ENCODE measurements at places on chromosomes 12 and 14.

GRCh38 chr12:6200256-6201212 lies at the start of gene CD9:
Gene CD9 (plus strand): TSS chr12:6200400. CDS start chr12:6200500, 100 bp downstream.
- peak; percentile 62 for DNase-seq

DNA sequence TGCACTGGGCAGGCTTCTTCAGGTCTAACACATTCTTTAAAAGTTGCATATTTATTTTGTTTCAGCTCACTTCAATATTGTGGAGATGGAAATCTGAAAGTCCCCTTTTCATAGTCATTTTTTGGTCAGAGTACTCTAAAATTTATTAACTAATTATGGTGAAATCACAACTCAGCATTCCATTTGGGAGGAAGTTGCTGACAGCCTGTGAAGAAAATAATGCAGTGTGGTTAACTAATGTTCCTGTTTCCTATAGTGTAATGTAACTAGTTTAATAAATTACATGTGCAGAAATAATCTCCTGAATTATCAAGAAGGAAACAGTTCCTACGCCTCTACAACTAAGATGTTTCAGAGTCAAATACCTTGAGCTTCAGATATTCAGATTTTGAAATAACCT lies 17.1 kb downstream of the LRFN5 start:
- no peak for DNase-seq

DNA sequence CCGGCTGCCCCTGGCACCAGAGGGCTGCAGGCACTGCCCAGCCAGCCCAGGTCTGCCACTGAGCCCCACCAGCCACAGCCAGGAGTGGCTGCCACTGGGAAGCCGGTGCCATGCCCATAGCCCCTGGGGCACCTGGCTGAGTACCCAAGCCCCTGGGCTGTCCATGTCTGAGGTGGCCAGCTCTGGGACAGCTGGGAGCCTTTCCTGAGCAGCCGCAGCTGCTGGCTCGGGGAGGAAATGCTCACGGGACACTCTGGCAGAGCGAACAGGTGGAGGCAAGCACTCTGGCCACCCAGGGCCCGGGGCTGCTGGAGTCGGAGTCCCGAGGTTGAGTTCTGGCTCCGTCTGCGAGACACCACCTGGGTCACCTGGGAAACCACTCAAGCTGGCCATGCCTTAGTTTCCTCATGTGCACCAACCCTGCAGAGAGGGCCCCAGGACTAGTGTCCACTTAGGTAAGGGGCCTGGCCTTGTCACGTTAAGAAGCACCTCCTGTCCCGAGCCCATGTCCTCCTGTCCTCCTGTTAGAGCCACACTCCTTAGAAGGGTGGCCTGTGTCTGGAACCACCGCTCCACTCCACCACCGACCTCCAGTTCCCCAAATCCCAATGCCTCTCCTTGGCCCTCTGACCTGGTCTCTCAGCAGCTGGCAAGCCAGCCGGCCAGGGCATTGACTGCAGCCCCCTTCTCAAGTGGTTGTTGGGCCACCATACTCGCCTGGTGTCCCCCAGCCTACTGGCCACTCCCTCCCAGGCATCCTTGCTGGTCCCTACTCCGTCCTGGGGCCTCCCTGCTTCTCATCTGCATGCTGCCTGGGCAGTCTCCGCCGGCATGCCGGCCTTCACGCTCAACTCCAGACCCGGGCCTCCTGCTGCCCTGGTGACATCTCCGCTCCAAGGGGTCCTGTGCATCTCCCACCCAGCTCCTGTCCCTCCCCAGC lies 45.3 kb downstream of the BEGAIN start:
- DNase-seq: no peak

GRCh38 chr12:56988207-56988739 lies 18.1 kb downstream of the ZBTB39 start:
- DNase-seq: no peak

- DNase-seq: no peak
Measured at GRCh38 chr14:100212476-100213333, 26.2 kb upstream of the YY1 start.

- DNase-seq: no peak
Measured at GRCh38 chr12:96513681-96514080, 24.3 kb downstream of the CFAP54 start.

DNA sequence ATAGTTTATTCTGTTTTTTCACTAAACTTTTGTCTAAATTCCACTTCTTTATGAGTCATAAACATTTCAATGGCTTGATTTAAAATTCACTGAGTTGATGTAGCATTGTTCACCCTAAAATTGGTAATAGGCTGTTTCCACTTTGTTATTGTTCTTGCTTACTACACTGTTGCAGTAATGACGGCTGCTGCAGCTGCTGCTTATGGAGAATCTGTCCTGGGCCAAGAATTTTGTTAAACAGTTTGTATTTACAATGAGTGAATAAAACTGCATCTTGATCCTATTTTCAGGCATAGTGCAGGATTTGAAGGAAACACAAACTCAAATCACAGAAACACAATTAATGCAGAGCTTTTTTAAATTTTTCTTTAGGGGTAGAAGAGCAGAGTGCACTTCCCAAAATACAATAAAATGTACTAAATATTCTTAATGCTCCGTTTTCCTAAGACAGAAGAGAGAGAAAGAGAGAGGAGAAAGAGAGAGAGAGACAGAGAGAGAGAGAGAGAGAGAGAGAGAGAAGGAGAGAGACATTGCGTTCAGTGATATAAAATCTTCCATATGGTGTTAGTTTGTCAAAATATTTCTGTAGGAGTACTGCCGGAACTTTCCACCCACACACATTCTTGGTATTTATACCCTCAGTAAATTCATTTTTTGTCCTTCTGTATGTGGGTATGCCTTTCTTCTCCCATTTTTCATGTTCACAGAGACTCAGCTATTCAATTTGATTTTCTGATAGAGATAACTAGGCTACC lies 266.4 kb downstream of the LRFN5 start:
- no peak for DNase-seq

GRCh38 chr14:56657604-56658003 lies 78.0 kb downstream of the TMEM260 start:
- no peak for DNase-seq

GRCh38 chr12:23948291-23948690 lies 1.2 kb downstream of the SOX5 start:
- DNase-seq: no peak

- DNase-seq: no peak
Measured at GRCh38 chr14:57970175-57970574, 104.3 kb upstream of the SLC35F4 start.

DNA sequence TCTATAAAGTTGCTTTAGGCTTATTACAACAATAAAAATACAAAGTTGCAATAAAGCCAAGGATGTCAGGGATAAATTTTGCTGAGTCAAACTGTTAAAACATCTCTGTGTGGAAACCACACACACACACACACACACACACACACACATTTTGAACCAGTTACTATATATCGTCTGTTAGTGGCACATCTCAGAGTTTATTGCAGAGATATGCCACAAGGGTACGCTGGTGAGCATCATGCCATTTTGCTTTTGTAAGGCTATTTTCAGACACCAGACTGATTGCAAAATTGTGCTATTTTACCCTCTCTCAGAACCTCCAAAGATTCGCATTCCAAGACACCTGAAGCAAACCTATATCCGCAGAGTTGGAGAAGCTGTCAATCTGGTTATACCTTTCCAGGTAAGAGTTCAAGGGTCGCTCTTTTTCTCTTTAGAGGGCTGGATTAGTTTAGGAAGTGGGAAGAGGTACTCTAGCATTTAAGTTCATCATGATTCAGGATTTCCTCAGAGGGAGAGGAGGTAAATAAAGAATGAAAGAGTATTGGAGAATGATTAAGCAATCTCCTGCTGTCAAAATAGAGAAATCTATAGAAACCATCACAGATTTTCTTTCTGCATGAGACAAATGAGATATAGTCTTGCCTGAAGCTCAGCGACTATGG lies 27.3 kb upstream of the CHPT1 start:
- no peak for DNase-seq

DNA sequence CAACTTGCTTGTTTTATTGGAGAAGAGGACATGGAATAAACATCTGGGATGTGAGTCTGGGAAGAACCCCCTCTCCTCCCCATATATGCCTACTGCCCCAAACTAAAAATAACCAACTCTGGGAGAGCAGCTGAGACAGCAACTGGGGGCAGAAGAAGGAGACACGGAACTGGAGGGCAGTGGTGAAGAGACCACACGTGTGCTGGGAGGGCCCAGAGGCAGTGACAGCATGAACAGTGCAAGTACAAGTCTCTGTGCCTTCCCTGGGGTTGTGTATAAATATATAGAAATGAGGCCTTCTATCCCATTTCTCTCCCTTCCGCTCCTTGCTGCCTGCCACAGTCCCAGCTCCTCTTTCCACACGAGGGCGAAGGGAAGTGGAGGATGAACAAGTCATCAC lies 4.0 kb upstream of the KRT73 start:
- DNase-seq: no peak

- no peak for DNase-seq
Measured at GRCh38 chr14:52048641-52049204, 20.1 kb downstream of the NID2 start.

- DNase-seq: no peak
Measured at GRCh38 chr12:62910549-62911169, 24.3 kb downstream of the PPM1H start.

DNA sequence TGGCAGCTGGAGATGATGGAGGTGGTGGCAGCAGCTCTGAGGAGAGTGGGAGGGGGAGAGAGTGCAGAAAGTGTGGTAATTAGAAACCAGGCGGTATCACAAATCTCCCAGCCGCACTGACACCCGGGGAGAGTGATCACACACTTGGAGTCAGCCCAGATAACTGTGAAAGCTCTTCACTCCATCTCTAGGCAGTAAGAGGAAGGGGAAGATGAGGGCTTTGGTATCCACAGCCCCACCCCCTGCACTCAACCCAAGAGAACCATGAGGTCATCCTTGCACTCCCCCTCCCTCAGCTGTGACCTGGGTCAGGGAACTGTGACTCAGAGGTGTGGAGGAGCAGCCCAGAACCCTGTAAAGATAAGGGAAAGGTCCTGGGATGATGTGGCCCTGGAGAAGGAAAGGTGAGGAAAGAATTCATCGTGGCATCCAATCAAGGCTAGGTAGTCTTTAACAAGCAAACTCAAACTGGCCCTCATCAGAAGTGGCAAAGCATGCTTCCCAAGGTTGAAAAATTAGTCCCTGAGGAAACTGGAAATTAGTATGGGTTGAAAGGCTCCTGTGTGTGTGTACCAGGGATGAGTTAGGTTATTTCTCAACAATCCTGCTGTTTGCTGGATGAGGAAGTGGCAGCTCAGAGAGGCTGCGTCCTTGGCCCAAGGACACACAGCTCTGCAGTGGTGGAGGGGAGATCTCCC lies 111.0 kb upstream of the LHX5 start:
- DNase-seq: no peak

DNA sequence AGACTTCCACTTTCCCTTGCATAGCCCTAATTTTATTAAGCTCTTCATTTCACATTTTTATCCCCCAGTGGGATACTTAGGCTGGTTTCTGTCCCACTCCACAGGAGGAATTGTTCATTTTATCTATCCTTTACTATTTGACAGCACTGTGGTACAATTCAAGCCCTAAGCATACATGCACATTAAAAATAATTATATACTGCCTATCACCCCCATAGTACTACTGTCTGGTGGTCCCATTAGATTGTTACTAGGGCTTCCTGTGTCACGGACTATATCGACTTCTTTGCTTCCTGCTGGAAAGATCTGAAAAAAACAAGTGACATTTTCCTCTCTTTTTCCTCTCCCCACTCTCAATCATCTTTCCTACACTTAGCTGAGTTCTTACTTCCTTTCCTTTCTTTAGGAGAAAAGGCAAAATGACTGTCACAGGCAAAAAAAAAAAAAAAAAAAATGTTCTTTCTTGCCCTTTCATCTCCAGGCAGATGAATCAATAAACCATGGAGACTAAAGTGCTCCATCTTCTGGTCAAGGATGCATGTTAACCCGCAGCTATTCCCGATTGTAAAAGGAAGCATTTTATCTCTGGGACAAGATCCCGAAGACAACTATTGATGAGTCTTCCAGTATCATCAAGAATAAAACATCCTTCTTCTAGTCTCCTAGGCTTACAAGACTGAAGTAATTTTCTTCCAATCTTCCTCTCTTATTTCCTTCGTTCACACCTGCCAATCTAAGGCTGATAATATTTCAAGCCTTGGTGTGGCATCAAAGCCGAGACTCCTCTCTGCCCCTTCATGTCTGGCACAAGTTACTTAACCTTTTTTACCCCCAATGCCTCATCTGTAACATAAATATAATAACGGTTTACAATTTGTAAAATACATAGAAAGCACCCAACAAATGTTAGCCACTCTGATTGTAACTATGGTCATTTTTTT lies 94.4 kb upstream of the PLEKHG7 start:
- peak; percentile 16 for DNase-seq

DNA sequence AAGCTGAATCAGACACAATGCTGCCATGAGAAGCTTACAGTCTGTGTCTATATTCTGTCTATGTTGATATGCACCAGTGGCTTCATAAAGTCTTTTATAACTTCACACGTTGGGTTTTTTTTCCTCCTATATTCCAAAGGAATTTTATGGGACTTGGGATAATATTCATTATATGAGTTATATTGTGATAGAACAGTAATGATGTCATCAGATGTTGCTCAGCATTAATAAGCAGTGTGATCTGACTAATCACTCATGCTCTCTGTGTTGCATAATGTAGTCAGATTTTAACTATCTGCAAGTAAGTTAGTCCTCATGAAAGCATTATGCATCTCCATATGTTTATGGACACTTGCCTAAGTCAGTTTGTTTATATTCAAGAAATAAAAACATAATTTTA lies 159.6 kb downstream of the PLCZ1 start:
- no peak for DNase-seq

DNA sequence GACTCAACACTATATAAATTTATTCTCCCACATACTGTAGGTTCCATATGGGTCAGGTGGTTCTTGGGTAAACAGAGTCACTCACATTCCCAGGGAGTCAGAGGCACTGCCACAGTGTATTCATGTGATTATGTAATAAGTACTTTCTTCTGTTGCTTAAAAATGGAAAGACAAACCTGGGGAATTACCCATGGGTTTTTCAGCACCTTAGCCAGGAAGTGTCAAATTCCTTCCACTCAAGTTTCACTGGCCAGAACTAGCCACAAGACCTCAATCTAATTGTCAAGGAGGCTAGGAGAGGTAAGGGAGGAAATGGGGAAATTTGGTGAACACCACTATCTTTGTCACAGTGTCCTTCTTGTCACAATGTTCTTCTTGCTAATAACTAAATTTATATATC lies 333.2 kb upstream of the MDGA2 start:
- no peak for DNase-seq

- no peak for DNase-seq
Measured at GRCh38 chr12:47774663-47775062, 1.6 kb downstream of the SLC48A1 start.

Measured in NCI-H774 (cell line).